ENCODE measurements at places on chromosomes 11 and 22. TPM values are rescaled to one million over a fixed set of nuclear protein-coding genes. Genes with fewer than 3 reads are reported as not detected.

DNA sequence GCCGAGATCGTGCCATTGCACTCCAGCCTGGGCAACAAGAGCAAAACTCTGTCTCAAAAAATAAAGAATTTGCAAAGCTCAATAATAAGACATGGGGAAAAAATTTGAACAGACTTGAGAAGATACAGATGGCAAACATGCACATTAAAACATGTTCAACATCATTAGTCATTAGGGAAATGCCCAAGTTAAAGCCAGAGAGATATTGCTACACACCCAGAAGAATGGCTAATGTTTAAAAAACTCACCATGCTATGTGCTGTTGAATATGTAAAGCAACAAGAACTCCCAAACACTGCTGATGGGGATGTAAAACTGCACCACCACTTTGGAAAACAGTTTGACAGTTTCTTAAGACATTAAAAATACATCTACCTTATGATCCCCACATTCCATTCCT is 12.6 kb downstream of the LRRC75B start:
- DNase-seq, result peak; percentile 40

DNA sequence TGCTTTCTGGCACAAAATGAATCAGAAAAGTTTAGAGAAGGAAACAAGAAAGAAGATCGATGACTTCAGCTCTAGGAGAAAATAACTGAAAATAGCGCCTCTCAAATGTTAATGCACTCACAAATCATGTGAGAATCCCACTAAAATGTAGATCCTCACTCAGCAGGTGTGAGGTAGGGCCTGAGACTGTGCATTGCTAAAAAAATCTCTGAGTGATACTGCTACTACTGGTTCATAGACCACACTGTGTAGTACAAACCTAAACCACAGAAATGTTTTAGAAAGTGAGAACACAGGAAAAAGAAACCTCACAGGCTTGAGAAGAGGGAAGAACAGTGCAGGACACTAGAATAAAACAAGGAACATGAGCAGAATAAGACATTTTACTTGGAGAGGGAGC is 2.0 kb downstream of the OR8D4 start:
- no peak for DNase-seq

GRCh38 chr11:126497581-126498122 is 142.2 kb downstream of the ST3GAL4 start:
- DNase-seq, result no peak

GRCh38 chr11:72048766-72049460 is 31.4 kb downstream of the NUMA1 start:
- DNase-seq, result no peak

GRCh38 chr11:78223320-78223954 is 34.7 kb downstream of the USP35 start:
- DNase-seq, result no peak

- DNase-seq, result no peak
Measured at GRCh38 chr11:96204721-96205459, 138.1 kb downstream of the MAML2 start.

- no peak for DNase-seq
Measured at GRCh38 chr22:39502789-39503409, 809 bp downstream of the MIEF1 start.

- no peak for DNase-seq
Measured at GRCh38 chr11:37973941-37974340, 1375.9 kb upstream of the RAG2 start.

DNA sequence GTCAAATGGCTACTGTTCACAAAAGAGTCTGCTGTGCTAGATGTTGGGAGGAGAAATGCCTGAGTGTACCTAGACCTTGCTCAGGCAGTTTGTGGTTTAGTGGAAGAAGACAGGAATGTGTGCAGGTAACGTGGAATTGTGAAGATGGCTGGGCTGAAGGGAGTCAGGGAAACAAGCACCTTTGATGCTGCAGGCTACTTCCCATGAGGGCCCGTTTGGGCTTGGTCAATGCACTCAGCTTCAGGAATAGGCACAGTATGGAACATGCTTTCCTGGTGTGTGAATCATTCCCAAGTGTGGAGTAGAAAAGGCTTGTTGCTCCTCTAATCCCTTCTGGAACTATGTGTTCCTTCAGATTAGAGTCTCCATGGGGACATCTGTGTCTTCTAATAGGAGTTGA is 318.3 kb upstream of the MTNR1B start:
- no peak for DNase-seq

GRCh38 chr11:126336138-126336541 is 19.3 kb upstream of the ST3GAL4 start:
- DNase-seq, result no peak

GRCh38 chr11:84930863-84931262 is 696.3 kb downstream of the DLG2 start:
- no peak for DNase-seq

- no peak for DNase-seq
Measured at GRCh38 chr11:46701078-46701654, 335 bp downstream of the ZNF408 start.

GRCh38 chr11:9527481-9528135 is 45.9 kb upstream of the WEE1 start:
- no peak for DNase-seq

GRCh38 chr11:78773077-78773476 is 198.4 kb upstream of the NARS2 start:
- DNase-seq, result no peak

DNA sequence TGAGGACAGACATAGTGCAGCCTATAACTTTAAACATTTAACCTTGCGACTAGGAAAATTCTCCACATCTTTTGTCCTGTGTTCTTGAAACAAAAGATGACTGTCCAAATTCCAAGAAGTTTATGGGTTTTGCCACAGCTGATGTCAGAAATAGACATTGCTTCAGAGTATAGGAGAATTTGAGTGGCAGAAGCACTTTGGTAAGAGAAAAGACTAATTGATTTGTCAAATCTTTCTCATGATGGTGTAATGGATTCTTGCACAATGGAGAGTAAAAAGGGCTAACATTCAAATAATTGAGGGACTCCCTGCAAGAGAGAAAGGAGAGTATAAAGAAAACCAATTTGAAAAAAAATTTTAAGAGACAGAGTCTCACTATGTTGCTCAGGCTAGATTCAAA is 25.3 kb downstream of the C11orf58 start:
- no peak for DNase-seq

- DNase-seq, result no peak
Measured at GRCh38 chr11:46471943-46472661, 80.5 kb upstream of the CHRM4 start.

DNA sequence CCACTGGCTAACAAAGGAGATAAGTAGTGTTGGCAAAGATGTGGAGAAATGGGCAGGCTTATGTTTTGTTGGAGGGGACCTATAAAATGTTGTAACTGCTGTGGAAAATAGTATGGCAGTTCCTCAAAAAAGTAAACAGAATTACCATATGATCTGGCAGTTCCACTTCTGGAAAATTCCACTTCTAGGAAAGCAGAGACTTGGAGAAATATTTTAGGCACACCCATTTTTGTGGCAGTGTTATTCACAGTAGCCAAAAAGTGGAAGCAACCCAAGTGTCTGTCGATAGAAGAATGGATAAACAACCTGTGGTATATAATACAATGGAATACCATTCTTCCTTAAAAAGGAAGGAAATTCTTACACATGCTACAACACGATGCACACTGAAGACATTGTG is 57.0 kb upstream of the ADORA2A start:
- DNase-seq, result no peak

DNA sequence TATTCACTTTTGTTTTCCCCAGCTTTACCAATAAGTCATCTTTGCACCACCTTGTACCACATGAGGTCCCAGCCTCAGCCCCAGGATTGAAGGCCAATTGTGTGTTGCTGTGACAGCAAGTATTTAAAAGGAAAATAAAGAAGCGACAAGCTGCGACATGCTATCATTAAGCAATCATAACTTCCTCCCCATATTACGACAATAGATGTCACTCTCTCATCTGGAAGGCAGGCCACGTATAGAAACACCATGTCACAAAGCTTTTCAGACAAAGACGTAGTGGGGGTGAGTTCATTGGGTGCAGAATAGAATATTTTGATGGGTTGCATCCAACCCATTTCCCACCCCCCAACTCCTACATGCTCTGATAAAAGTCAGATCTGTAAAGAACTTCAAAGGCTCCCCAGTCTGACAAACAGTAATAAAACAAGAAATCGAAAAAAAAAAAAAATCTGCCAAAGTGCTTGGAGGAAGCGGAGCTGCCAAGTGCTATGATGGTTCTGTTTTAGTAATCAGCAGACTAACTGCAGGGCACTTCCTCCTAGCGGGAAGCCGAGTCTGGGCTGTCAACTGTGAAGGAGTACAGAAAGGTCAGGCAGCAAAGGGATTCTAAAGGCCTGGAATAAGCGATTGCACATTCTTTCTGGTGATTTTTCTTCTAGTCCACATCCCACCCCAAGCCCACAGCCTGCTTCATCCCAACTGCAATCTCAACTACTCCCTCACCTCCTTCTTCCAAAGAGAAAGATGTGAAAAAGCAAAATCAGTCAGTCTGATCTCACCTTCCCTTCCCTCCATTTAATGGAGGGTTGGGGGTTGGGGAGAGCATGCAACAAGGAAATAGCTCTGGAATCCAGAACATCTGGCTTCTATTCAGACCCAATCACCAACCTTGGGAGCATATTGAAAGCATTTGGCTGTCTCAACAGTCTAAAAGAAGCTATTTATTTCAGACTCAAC is 131.4 kb upstream of the UBASH3B start:
- no peak for DNase-seq

DNA sequence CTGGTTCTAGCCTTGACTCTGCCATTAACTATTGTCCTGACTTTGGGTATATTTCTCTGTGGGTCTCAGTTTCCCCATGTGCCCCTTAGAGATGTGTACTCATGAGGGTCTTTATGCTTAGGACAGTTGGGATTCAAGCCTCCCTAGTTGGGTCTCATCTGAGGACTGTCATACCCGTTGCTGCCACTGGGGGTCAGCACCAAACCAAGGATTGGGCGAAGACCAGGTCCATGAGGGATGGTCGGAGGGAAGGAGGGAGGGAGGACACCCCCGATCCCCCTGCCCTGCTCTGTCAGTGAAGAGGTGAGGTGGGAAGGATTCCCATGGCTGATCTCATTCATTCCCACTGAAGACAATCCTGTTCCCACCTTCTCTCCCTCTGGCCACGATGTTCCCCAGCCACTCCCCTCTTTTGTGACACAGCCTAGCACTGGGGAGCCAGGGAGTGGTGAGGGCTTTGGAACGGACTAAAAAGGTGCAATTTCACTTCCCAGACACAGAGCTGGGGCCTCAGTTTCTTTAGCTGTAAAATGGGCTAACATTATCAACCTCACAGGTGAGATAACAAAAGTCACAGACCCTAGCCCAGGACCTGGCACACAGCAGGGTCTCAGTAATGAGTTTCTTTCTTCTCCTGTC is 12.4 kb upstream of the KLHL35 start:
- peak; percentile 31 for DNase-seq

GRCh38 chr11:14678350-14678749 is 34.7 kb downstream of the PDE3B start:
- DNase-seq, result no peak

The IRAG1 gene
- 0.23 TPM for total RNA-seq

The OTOG gene
- total RNA-seq, result not detected

The APOA4 gene
- total RNA-seq, result not detected

The C11orf98 gene
- total RNA-seq, result 59.2 TPM

The DGAT2 gene
- 0.17 TPM for total RNA-seq

The OR51A7 gene
- not detected for total RNA-seq

The CRYBA4 gene
- not detected for total RNA-seq

The SLC17A6 gene
- not detected for total RNA-seq

The CCDC87 gene
- 0.61 TPM for total RNA-seq

Data from Caki2 (cell line).